ENCODE measurements at places on chromosomes 16 and 17. TPM values are rescaled to one million over a fixed set of nuclear protein-coding genes. Genes with fewer than 3 reads are reported as not detected.

The TPSB2 gene
- not detected for total RNA-seq

The CCT6B gene
- 1.5 TPM for total RNA-seq

The ACSM2A gene
- total RNA-seq: not detected

The SPAG5 gene
- 78.3 TPM for total RNA-seq

The COQ7 gene
- 24.9 TPM for total RNA-seq

The PRAC2 gene
- total RNA-seq: not detected

The ADAM11 gene
- total RNA-seq: 2.3 TPM

The CUEDC1 gene
- 60.8 TPM for total RNA-seq

The CCL4 gene
- not detected for total RNA-seq

All from A549 treated with CORT108297 at 1 μM for 4 hours (cell line).